ENCODE measurements at places on chromosomes 11 and 22. TPM values are rescaled to one million over a fixed set of nuclear protein-coding genes. Genes with fewer than 3 reads are reported as not detected.
A peak's percentile ranks its signal among the peaks of the same experiment; 100 is the strongest.

DNA sequence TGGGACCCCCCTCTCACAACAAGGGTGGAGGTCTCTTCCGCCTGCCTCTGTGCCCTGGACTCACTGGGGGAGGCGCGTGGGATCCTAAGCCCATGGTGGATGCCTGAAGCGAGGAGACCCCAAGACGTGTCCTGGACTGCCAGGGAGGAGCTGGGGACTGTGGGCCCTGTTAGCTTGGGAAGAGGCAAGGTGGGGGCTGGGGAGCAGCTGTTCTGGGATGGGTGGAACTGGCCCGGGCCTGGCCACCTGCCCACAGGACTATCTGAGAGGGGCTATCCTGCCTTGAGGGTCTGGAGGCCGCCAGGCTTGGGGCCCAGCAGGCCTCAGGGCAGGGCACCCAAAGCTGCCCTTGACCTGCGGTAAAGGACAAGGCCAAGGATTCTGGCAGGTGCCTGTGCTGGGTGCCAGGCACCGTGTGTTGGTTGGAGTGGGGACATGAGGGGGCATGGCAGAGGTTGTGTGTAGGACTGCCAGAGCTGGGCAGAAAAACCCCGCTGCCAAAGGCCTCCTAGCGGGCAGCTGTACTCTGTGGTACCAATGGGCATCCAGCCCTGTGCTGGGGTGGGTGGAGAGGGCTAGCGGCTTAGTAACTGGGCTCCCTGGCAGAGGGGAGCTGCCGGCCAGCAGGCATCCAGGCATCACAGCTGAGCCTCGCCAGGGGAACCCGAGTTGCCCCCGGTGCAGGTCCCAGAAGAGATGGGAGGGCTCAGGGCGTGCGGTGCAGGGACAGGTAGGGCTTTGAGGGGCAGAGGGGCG is 670 bp downstream of the LSP1 start:
- H3K27me3 ChIP-seq = no peaks in the 10 kb centered on the region
- no peak for DNase-seq
- peaks cover 85% of the 10 kb centered on the region for H3K4me1 ChIP-seq
- H3K27ac ChIP-seq = peak overlapping the region; percentile 77

DNA sequence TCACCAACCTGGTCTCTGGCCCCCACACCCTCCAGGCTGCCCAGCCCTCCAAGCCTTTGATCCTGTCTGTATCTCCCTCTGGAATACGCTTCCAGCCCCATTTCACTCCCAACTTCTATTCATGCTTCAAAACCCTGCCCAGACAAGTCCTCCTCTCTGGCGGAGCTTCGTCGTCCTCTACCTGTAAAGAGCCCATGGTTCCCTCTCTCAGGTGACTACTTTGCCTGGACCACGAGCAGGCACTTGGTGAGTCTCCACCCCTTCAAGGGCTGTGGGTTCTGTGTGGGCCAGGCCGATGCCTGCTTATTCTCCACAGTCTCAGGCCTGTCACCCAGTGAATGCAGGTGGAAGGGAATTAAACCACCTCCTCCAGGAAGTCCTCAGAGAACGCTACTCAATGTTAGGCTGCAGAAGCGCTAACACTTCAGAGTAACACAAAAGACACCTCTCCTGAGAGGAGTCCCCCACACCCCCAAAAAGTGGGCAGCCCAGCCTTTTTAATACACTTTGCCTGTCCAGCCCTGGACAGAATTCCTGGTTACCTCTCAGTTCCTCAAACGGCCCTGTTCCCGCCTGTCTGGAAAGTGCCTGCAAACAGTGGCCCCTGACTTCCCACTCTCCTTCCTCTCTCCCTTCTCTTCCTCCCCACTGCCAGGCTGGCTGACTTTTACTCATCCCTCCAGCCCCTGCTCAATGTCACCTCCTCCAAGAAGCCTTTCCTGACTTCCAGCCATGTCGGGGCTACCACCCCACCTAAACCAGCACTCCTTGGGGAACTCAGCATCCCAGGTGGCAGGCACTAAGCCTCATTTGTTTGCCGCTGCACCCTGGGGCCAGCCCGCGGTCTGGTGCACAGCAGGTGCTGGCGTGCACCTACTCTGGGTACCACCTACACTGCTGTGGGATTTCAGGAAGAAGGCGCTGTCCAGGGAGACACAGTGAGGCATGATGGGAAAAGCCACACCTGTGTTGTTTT is 9.0 kb downstream of the RAC2 start:
- H3K27me3 ChIP-seq = no peaks in the 10 kb centered on the region
- no peak for DNase-seq
- H3K4me1 ChIP-seq = peaks cover 98% of the 10 kb centered on the region
- peaks cover 62% of the 10 kb centered on the region for H3K36me3 ChIP-seq

The XRRA1 gene
- 18.8 TPM for total RNA-seq

The EHF gene
- total RNA-seq = not detected

DNA sequence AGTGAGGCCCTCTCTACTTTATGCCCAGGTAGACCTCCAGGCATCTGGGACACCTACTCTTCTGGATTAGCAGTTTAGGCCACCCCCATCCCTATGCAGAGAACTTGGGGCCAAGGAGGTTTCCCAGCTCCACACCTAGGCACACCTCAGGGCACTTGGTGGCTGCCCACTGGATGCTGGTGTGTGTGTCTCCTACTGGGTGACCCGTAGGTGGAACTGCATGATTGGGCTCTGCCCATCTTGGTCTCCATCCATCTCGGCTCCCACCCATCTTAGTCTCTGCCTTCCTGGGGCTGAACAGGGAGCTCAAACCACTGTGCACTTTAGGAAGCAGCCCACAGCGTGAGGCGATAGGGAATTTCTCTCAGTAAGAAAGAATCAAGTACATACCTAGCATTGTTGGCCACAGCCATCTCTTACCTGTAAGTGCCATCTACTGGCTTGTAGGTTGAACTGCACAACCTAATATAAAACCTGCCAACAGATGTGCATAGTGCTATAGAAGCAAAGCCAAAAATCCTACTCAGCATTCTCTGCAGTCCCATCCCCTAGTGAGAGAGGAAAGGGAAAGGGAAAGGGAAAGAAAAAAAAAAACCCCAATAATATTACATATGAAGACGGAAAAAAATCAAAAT is 61.6 kb upstream of the PTPN5 start:
- no peaks in the 10 kb centered on the region for H3K4me1 ChIP-seq
- no peak for DNase-seq
- no peaks in the 10 kb centered on the region for H3K36me3 ChIP-seq
- no peak overlapping the region for H3K4me3 ChIP-seq
- no peak overlapping the region for H3K27ac ChIP-seq
- H3K27me3 ChIP-seq = no peaks in the 10 kb centered on the region

The CARD18 gene
- total RNA-seq = not detected

DNA sequence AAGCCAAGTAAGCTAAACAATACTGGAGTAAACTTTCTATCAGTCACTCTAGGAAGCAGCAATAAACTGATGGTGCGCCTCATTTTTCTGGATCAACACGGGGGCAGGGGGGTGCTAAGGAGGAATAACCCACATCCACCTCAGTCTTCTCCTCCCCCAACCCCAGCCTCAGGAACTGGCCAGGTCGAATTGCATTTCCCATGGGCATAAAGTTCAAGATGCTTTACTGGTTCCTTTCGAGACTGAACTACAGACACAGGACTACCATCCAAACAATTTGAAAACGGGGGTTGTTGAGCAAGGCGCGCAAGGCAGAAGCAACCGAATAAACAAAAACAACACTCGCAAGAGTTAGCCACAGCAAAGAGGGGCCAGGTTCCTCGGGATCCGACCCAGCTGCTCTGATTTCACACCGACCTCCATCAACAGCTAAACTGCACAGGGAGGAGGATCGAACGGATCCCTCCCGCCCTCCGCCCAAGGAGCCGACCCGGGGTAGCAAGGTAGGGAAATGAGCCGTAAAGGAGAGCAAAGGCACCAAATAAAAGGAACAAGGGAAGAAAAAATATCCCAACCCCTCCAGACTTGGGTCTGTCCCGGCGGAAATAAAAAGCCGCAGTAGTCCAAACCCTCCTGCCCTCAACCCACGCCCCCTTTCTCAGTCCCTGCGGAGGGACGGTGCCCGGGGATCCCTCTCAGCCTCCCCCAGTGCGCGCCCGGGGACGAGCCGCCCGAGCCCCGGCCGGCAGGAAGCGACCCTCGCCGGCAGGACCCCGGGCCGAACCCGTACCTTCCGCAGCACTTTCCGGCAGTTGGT is 801 bp downstream of the SESN3 start:
- H3K4me3 ChIP-seq = peak overlapping the region; percentile 89
- peaks cover 61% of the 10 kb centered on the region for H3K4me1 ChIP-seq
- no peaks in the 10 kb centered on the region for H3K27me3 ChIP-seq
- H3K36me3 ChIP-seq = no peaks in the 10 kb centered on the region
- peak; percentile 15 for DNase-seq

The OPCML gene
- total RNA-seq = not detected

The PRRG4 gene
- total RNA-seq = not detected

- peaks cover 18% of the 10 kb centered on the region for H3K27me3 ChIP-seq
- H3K4me3 ChIP-seq = no peak overlapping the region
- H3K27ac ChIP-seq = no peak overlapping the region
- H3K4me1 ChIP-seq = peaks cover 13% of the 10 kb centered on the region
- no peak for DNase-seq
Observed at GRCh38 chr11:107924306-107924705, 3.9 kb upstream of the RAB39A start.

DNA sequence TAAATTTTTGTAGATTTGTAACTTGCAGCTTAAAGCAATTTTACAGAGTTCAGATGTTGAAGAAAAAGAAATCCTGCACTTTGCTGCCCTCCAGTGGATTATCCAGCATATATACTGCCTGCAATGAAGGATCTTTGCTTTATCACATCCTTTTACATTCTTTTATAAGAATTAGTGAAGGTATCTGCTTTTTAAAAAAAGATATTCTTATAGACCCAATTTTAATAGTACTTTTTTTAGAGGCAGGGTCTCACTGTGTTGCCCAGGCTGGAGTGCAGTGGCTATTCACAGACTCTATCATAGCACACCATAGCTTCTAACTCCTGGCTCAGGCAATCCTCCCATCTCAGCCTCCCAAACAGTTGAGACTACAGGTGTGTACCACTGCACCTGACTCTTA is 60.7 kb downstream of the TTC17 start:
- H3K27ac ChIP-seq = no peak overlapping the region
- no peak for DNase-seq
- no peaks in the 10 kb centered on the region for H3K27me3 ChIP-seq
- no peaks in the 10 kb centered on the region for H3K4me1 ChIP-seq
- H3K4me3 ChIP-seq = no peak overlapping the region

GRCh38 chr11:20008190-20008870 is 151.9 kb downstream of the DBX1 start:
- no peaks in the 10 kb centered on the region for H3K36me3 ChIP-seq
- DNase-seq = no peak
- no peaks in the 10 kb centered on the region for H3K4me1 ChIP-seq
- no peaks in the 10 kb centered on the region for H3K27me3 ChIP-seq

Measured in CD4-positive, alpha-beta memory T cell (primary cell).